HS-27A (cell line): ENCODE measurements at places on chromosomes 16 and 17.

DNA sequence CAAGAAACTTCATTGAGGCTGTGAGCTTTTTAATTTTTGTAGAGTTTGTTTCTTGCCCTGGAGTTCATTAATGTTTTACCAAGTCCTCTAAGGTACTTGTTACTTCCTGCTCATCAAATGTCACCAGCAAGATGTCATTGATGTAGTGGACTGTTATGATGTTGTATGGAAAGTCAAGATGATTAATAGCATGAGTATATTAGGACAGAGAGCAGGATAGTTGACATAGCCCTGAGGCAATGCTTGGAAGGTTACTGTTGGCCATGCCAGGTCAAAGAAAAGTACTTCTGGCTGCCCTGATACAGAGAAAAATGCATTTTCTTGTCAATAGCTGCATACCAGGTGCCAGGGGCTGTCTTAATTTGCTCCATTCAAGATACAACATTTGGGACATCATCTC, 6.7 kb downstream of the KRTAP1-5 start:
- DNase-seq, result no peak

DNA sequence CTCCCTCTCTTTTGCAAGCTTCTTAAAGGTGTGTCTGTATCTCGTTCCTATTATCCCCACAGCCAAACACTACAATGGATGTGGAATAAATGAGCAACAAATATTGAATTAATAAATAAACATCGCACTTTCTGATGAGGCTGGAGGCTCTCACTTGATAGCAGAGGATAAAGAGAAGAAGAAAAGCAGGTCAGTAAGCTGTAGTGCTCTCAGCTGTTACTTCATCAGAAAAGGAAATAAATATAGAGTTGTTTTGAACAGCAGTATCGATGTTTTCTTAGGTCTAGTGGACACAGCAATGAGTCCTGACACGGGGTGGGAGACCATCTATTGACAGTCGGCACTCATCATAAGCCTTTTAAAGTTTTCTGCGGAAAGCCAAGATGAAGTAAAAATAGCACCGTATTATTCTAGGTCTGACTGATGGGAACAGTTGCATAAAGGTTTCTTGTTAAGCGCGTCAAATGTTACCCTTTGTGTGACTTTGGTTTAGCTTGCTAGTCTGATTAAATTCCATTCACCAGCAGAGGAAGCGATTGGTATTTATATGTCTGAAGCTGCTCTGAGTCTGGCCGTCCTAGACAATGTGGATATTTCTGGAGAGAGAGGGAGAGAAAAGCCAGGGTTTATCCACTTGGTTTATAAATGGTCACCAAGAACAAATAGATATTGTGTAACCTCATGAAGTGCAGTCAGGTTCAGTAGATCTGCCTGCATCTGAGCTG, 646.1 kb downstream of the CDH11 start:
- no peak for DNase-seq

- no peak for DNase-seq
Observed at GRCh38 chr17:66548659-66549310, 246.4 kb downstream of the PRKCA start.

DNA sequence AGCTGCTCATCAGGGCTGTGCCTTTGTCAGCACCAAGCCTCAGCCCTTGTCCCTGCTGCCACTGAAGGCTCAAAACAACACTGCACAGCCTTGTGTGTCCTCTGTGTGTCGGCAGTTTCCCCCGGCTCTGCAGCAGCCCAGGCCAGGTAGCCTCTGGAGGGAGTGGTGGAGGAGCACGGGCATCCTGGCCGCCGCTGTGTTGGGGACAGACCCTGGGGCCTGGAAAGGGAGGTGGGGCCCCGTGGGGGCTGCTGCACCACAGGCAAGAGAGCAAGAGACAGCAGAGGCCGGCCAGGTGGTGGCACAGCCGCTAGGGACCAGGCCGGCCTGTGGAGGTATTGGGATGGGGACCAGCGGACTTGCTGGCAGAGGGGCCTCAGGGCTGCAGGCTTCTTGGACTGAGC, 96.9 kb upstream of the ZNF750 start:
- no peak for DNase-seq

GRCh38 chr16:15415511-15415985, 18.8 kb upstream of the BMERB1 start:
- no peak for DNase-seq

DNA sequence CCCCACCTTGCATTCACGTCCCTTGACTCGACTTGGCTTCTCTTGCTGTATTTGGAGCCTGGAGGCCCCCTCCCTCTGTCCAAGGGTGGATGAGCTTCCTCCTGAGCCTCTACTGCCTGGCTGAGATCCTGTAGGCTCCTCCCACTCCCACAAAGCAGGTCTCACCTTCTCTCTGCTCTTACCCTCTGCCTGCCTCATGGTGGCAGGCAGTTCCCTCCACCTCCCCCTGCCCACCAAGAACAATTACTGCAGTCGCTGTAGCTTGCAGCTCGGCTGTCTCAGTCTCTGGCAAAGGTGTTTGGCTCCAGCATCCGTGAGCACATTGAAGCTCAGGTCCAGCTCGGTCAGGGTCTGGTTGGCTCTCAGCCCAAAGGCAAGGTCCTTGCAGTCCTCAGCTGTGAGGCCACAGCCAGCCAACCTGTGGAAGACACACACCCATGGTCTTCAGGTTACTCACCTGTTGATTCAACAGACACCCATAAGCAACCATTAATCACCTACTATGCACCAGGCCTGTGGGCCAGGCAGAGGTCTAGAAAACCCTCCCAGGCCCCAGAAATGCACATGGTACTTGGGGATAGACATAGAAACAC, 42.6 kb downstream of the NLRP1 start:
- DNase-seq, result no peak

GRCh38 chr16:79901522-79901921, 301.0 kb upstream of the MAF start:
- no peak for DNase-seq

DNA sequence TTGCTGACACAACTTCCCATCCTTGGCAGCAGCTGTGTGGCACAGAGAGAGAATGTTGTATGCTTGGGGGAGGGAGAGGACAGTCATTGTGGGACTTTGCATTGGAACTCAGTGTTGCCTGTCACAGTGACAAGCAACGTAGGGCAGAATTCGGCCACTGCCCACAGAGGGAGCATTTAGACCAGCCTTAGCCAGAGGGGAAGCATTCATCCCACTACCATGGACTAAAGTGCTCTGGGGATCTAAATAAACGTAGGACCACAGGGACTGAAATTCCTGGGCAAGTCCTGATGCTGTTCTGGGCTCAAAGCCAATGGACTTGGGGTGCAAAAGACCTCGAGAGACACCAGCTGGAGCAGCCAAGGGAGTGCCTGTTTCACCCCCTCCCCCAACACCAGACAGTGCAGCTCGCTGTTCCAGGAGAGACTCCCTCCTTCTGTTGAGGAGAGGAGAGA, 44.9 kb downstream of the ABCA8 start:
- no peak for DNase-seq

DNA sequence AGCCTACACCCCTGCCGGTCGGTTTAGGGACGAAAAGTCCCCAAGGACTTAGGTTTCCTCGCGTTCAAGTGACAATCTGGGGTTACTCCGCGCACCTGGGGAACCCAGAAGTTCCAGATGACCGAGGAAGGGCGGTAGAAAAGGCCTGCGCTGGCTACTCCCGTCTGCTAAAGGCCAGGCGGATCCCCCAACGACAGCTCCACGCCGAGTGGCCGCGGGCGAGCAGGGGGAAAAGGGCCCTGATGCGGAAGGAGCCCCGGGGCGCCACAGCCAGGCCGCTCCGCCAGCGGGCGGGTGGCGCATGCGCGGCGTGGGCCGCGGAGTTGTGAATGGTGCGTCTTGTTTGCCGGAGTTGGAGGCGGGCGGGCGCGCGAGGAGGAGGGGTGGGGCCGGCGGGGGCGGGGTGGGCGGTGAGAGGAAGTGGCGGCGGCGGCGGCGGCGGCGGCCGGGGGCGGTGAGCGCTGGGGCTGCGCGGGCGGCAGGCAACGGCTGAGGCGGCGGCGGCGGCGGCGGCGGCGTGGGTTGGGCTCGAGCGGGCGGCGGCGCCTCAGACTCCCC, at the start of gene CBFB:
TSS of gene CBFB (plus strand) at position 454 of the 558 bp plus-strand sequence. CDS start 259 bp downstream, outside the sequence.
- peak; percentile 81 for DNase-seq

DNA sequence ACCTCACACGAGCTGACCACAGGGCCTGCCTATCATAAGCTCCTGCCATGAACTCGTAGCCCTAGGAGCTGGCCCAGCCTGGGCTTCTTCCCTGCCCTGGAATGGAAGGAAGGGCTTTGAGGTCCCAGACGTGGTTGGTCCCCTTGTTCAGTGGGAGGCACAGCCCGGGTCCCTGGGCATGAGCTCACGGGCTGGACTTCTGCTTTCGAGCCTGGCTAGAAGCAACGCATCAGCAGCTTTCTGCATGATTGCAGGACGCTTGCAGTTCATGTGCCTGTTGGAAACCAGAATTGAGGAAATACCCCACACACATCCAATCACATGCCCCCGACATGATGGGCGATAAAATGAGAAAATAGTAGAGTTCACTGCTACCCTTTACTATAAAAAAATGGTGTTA, 293.3 kb downstream of the MAF start:
- DNase-seq, result no peak

- DNase-seq, result no peak
Observed at GRCh38 chr16:28975158-28975599, 601 bp downstream of the SPNS1 start.

- DNase-seq, result no peak
Observed at GRCh38 chr17:45888392-45888791, 6.0 kb upstream of the MAPT start.

DNA sequence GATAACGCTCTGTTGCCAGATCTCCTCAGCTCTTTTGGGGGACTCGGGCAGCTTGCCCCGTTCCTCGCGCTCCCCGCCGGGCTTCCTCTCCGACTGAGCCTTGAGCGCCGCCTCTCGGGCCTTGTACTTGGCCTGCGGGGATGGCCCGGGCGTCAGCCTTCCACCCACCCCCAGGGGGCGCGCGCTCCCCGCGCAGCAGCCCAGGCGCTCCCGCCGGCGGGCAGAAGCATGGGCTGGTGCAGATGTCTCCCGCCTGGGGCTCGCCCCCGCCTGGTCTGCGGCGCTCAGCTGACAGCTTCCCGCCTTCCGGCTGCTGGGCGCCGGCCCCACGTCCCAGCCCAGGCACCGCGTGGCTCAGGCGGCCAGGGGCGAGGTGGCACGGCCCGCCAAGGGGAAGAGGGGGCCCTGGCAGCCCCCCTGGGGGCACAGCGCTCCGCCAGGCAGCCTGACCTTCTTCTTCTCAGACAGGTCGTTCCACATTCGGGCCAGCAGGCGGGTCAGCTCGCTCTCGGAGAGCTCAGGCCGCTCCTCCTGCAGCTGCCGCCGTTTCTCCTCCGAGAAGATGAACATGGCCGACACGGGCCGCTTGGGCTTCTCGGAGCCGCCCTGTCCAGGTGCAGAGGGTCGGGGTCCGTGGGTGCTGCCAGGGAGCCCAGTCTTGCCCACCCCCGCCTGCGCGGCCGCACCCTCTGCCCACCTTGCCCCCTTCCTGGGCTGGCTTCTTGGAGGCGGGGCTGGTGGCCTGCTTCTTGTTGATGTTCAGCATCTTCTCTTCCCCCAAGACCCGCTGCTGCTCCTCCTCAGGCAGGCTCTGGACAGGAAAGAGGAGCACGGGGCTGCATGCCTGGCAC, 8.9 kb downstream of the UBTF start:
- no peak for DNase-seq

GRCh38 chr16:19808061-19808641, 76.5 kb downstream of the GPRC5B start:
- DNase-seq, result no peak

DNA sequence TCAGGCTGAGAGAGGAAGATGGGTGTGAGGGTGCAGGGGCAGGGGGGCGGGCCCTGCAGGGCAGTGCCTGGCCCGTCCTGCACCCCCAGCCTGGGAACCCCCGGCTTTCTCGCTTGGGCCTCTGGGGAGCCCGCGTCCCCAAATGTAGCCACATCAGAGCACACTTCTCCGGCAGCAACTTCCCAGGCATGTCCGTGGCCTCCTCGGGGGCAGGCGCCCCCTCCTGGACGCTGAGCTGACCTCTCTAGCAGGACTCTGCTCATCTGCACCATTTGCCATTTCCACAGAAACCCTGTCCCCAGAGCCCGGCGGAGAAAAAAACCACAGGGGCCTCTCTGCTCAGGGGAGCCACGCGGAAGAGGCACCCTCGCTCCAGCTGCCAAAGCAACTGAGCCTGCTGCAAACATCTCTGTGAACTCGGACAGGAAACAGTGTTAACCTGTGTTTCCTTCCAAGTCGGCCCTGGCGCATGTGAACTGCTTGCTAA, 63.4 kb downstream of the KLHDC4 start:
- DNase-seq, result no peak

GRCh38 chr17:57377094-57377493, 120.8 kb downstream of the MSI2 start:
- no peak for DNase-seq

GRCh38 chr16:80518436-80518835, 22.4 kb upstream of the DYNLRB2 start:
- DNase-seq, result no peak

GRCh38 chr16:66950437-66950836, 10.6 kb upstream of the CES3 start:
- no peak for DNase-seq

- DNase-seq, result no peak
Observed at GRCh38 chr17:9224485-9224884, 203.2 kb downstream of the NTN1 start.

DNA sequence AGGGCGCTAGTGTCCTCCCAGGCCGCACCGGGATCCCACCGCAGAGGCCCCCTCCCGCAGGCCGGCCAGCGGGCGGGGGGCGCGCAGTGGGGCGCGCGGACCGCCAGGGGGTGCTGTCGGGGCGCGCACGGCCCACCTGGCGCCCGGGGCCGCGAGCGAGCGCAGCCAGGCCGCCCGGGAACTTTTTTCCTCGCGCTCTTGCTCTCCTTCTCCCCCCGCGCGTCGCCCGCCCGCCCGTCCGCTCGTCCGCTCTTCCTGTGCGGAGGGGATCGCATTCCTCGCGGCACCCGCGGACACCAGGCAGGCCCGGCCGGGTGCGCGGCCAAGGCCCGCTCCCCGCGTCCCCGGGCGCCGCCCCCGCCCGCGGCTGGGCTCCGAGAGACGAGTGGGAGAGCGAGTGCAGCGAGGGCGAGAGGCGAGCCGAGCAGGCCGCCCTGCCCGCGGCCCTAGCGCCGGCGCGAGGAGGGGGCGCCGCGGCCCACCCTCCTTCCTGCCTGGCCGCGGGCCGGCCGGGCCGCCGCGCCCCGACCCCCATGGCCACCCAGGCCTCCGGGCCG, at the start of gene RAI1:
TSS of gene RAI1 (plus strand) at position 272 of the 557 bp plus-strand sequence. CDS start 111,491 bp downstream, outside the sequence.
- no peak for DNase-seq

DNA sequence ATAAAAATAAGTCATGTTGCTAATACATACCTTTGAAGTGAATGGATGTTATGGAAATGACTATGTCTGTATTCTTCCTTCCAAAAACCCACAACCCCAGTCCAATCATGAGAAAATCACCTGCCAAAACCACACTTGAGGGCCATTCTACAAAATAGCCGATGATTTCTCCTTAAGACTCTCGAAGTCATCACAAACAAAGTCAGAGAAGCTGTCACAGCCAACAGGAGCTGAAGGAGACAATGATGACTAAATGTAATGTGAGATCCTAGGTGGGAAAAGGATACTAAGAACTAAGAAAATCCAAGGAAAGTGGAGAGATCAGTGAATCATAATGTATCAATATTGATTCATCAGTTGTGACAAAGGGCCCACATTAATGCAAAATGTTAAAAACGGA, 432.9 kb upstream of the DYNLRB2 start:
- DNase-seq, result no peak
